Lung microvascular endothelial cell (primary cell): ENCODE measurements at places on chromosomes 3 and 15.

- peak; percentile 23 for DNase-seq
Observed at GRCh38 chr3:177195242-177195991, 1.9 kb downstream of the TBL1XR1 start.

DNA sequence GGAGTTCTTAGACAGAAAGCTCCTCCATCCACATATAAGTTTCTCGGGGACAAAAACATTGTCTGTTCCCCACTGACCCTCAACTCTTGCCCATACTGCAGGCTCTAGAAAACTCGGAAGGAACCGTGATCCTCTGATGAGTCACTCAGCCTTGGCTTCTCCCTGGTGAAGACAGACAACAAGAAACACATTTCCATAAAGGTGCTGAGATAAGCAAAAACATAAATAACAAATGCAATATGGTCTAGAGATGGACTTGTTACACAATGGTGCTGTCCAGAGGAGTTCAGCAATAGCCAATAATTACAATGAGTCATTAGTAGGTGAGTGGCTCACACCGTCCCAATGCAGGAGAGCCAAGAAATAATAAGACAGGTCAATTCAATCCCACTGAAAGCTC, 43.7 kb downstream of the MAGI1 start:
- DNase-seq, result peak; percentile 48

DNA sequence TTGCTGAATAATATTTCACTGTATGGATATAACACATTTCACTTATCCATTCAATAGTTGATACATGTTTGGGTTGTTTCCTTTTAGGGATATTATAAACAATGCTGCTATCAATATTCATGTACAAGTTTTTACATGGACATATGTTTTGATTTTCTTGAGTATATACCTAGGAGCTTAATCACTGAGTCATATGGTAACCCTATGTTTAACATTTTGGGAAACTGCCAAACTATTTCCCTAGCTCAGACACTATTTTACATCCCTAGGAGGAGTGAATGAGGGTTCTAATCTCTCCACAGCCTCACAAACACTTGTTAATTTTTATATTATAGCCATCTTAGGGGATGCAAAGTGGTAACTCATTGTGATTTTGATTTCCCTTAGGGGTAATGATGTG, 66.0 kb downstream of the GPR156 start:
- no peak for DNase-seq

DNA sequence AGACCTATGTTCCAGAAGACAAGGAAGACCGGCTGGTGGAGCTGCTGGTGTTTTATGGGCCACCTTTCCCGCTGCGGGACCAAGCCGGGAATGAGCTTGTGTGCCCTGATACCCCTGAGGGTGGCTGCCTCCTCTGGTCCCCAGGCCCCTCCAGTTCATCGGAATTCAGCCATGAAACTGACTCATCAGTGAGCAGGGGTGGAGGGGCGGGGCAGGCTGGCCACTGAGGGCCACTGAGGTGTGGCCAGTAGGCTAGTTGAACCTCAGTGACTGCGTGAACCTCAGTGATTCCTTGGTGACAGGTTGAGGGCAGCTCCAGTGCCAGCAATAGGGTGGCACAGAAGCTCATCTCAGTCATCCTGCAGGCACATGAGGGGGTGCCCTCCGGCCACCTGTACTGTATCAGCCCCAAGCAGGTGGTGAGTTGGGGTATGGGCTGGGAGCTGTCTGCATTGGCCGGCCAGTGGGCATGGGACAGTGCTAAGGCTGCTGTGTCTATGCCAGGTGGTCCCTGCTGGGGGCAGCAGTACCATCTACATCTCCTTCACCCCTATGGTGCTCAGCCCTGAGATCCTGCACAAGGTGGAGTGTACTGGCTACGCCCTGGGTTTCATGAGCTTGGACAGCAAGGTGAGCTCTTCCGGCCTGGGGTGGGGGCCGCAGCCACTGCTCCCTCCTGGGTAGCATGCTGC, 20.3 kb downstream of the ACAA1 start:
- no peak for DNase-seq

GRCh38 chr3:36411587-36411986, 31.3 kb downstream of the STAC start:
- no peak for DNase-seq

GRCh38 chr15:35669021-35669420, 123.1 kb upstream of the DPH6 start:
- DNase-seq, result no peak

- peak; percentile 35 for DNase-seq
Observed at GRCh38 chr15:44194323-44195150, 534 bp downstream of the FRMD5 start.

GRCh38 chr15:80182611-80183261, 29.9 kb downstream of the FAH start:
- no peak for DNase-seq

DNA sequence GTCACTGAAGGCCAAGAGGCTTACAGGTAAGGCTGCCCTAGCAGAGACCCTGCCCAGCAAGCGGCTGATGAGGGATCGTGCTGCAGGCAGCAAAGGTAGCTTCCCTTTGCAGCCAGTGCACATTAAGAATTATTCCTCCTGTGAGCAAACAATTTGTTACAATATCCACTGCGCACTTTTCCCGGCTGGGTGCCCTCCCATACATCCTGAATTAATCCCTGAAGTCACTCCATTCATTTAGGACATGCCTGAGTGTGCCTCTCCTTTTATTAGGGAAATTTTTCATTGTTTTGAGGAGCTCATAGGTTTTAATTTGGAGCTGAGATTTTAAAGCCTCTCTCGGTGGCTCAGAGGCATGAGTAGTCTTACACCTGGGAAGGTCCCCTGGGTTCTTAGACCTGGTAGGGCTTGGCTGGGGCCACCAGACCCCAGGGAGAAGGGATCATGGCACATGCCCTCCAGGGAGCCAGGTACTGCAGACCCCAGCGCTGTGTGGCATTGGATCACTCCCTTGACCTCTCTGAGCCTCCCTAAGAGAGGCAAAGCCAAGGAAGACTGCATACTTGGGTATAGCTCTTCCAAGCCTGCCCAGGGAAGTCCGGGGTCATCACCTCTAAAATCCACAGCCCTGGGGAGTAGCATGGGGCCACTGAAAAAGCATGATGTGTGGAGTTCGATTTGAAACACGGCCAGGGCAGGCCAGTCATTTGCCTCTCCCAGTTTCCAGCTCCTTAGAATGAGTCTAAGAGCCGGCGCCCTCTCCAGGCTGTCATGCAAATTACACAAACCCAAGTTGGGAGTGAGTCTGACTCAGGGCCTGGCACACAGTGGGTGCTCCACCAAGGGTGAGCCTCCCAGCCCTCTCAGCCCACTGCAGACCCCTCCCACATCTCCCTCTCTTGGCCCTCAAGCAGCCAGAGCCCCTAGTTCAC, 151.9 kb upstream of the LINGO1 start:
- peak; percentile 22 for DNase-seq

GRCh38 chr3:126421573-126422119, 26.9 kb downstream of the CFAP100 start:
- no peak for DNase-seq

DNA sequence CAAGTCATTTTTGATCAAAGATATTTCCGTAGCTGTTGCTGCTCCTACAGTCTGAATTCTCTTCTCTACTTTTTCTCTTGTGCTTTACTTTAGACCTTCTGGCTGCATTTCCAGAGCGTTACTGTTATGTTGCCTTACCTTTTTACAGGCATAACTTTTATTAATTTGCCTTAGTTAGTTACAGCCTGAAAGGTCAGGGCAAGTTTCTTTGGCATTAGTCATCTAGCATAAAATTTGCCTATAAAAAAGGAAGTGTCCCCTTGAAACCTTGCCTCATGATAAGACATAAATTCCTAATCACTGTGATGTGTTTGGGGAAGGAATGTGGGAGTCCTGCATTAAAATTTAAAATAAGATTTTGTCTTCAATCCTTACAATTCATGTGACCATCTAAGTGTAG, 618.5 kb downstream of the NR2F2 start:
- no peak for DNase-seq

GRCh38 chr3:50336452-50337174, 4.0 kb downstream of the RASSF1 start:
- no peak for DNase-seq
